Natural killer cell treated with Interleukin-12 subunit alpha and Interleukin-12 subunit beta and Interleukin-15 and Interleukin-18, amount 100 ng/mL, for 72 hours (primary cell): ENCODE measurements at places on chromosomes 12 and 14. TPM values are rescaled to one million over a fixed set of nuclear protein-coding genes. Genes with fewer than 3 reads are reported as not detected.

DNA sequence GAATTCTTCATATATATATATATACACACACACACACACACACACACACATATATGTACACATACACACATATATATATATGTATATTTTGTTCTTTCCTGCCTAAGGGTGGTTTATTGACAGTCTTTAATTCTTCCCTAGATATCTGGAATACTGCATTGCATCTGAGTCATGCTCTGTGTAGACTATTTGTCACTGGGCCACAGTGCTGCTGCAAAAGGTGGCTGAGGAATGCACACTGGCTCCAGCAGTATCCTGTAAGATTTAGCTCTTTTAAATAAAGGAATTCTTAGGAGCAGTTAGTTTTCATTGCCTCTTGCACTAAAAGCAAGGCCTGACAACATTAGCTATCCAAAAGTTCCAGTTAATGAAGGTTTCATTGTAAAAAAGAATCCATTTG is 200.9 kb downstream of the APAF1 start:
- no peak for DNase-seq

DNA sequence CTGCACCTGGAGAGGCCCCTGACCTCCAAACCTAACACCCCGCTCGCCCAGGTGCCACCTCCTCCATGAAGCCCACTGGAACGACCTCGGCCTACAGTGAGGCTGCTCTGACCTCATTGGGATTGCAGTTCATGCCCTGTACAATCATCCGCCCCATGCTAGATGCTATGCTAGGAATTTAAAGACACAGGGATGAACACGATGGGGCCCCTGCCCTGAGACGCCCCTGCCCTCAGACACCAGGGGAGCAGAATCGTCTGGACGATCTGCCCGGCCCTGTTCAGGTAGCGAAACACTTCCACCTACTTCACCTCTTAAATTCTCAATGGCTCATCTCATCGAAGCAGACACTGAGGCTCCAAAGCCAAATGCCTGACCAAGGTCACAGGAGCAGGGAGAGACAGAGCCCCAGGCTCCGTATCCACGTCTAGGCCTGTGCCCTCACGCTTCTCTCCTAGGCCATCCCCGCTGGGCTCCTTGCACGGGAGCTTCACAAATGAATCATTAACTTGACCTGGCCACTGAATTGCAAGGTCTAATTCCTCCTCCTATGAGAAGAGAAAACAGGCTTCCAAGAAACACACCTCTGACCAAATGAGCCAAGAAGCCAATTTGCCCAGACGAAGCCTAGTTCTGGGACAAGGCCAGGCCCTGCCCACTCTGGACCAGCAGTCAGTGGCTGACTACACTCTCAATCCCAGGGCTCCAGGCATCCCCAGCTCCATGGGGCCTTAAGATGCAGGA is 35.2 kb downstream of the SCARB1 start:
- DNase-seq = no peak

DNA sequence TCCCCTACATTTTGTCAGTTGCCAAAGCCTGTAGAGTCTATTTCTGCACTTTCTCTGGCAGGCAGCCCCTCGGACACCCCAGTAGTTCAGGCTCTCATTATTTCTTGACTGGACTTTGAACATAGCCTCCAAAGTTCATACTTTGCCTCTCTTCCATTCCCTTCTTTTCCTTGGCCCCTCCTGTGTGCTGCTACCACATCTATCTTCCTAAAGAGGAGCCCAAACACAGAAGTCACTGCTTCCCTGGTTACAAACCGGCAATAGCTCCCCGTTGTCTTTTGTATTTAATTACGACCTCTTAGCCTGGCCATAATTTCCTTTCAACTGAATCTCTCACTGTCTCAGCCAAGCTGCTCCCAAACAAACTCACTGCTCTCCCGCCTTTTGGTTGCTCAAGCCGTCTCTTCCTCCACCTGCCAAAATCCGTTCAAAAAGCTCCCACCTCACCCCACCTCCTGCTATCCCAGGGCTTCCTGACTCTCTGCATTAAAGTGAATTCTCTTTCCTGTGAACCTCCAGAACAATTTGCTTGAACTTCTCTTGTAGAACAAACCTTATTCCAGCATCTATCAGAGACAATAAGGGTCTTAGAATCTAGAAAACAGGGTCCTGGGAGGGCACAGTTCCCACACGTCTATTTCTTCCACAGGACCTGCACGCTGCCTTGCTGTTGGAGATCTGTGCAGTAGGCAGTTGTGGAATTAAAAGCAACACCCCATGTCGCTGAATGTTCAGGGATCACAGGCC is 46.9 kb downstream of the PRMT8 start:
- no peak for DNase-seq

DNA sequence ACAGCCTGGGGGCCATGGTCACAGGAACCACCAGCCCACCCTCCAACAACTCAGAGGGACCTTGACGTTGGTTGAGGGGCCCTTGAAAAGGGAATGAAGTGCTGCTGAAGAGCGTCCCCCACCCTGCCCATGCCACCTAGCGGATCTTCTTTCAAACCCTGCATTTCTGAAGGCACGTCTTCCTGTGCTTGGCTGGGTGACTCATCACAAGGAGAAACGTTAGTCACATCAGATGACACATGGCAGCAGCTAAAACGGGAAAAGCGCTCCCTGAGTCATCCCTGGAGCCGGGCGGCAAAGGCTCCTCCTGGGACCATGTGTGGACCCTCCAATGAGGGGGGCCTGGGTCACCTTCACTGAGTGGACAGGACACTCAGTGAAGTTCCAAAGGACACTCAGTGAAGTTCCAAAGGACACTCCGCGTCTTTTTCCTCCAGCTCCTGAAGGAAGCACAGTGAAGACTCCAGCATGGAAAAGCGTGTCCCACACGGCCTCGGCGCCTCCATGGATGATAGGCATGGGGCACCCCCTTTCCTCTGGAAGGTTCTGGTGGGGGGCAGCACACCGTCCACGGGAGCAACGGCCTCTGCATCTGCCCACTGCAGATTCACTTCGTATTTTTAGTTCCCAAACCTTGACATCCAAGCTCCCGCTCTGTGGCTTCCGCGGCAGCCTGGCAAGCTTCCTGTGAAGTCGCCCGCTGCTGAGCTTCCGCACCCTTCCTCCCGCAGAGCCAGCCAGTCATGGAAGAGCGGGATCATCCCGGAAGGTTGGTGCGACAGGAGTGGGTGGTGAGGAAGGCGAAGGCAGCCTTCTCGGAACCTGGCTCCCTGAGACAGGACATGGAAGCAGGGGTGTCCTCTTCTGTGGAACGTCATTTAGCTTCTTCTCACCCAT is 383.4 kb downstream of the VRK1 start:
- no peak for DNase-seq

CD27 gene
- 2.1 TPM for total RNA-seq
